ENCODE measurements at places on chromosomes 11 and 22. TPM values are rescaled to one million over a fixed set of nuclear protein-coding genes. Genes with fewer than 3 reads are reported as not detected.

DNA sequence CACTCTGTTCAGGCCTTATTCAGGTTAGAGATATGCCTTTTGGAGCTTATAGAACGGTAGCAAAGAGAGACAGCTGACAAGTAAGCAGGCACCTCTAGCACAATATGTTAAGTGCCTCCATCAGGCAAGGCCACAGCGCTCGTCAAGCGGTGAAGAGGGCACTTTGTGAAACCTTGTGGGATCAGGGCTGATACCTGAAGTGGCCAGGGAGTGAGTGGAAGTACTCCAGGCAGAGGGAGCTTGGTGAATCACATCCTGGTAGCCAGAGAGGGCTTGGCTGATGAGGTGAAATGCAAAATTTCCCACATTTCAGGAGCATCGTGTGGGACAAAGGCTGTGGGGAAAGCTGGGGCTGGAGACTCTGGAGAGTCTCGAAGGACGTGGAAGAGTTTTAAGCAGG, 87.4 kb downstream of the PKNOX2 start:
- H3K27ac ChIP-seq, result no peak overlapping the region
- H3K4me3 ChIP-seq, result no peak overlapping the region
- no peaks in the 10 kb centered on the region for H3K4me1 ChIP-seq
- peaks cover 6% of the 10 kb centered on the region for H3K27me3 ChIP-seq
- H3K36me3 ChIP-seq, result no peaks in the 10 kb centered on the region
- DNase-seq, result no peak

Gene NAALAD2
- total RNA-seq, result not detected

DNA sequence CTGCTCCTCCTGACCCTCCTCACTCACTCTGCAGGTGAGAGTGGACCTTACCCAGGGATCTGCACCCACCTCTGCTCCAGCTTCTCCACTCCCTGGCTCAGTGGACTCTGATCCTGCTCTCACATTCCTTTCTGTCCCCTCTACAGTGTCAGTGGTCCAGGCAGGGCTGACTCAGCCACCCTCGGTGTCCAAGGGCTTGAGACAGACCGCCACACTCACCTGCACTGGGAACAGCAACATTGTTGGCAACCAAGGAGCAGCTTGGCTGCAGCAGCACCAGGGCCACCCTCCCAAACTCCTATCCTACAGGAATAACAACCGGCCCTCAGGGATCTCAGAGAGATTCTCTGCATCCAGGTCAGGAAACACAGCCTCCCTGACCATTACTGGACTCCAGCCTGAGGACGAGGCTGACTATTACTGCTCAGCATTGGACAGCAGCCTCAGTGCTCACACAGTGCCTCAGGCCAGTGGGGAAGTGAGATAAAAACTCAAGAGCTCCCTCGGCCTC, 29.7 kb upstream of the VPREB1 start:
- H3K27me3 ChIP-seq, result no peaks in the 10 kb centered on the region
- DNase-seq, result no peak
- no peaks in the 10 kb centered on the region for H3K36me3 ChIP-seq
- H3K4me3 ChIP-seq, result no peak overlapping the region
- peaks cover 27% of the 10 kb centered on the region for H3K4me1 ChIP-seq

DNA sequence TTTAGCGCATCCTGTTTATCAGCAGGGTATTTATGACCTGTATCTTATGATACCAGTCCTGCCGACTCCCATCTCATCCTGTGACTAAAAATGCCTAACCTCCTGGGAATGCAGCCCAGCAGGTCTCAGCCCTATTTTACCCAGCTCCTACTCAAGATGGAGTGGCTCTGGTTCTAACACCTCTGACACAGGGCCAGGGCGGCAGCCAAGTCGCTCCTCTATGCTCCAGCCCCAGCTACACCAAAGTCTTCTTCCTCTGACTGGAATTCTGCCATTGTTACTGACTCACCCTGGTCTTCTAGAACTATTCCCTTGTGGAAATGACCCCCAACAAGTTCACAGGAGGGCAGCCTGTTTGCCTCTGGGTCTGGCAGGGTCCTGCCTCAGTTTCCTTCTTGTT, 7.9 kb upstream of the C1QTNF6 start:
- H3K27me3 ChIP-seq, result no peaks in the 10 kb centered on the region
- DNase-seq, result no peak
- H3K4me1 ChIP-seq, result peaks cover 55% of the 10 kb centered on the region
- peak overlapping the region; percentile 16 for H3K27ac ChIP-seq
- no peak overlapping the region for H3K4me3 ChIP-seq

GRCh38 chr22:23691748-23692423, 1.1 kb downstream of the RGL4 start:
- DNase-seq, result no peak
- H3K4me1 ChIP-seq, result peaks cover 22% of the 10 kb centered on the region
- H3K27ac ChIP-seq, result no peak overlapping the region
- H3K36me3 ChIP-seq, result peaks cover 15% of the 10 kb centered on the region
- H3K27me3 ChIP-seq, result no peaks in the 10 kb centered on the region

Gene CCDC88B
- 74.5 TPM for total RNA-seq

Gene LMNTD2
- total RNA-seq, result 3.9 TPM

- no peaks in the 10 kb centered on the region for H3K27me3 ChIP-seq
- no peak overlapping the region for H3K27ac ChIP-seq
- H3K36me3 ChIP-seq, result peaks cover 45% of the 10 kb centered on the region
- no peak for DNase-seq
- H3K4me1 ChIP-seq, result peaks cover 2% of the 10 kb centered on the region
Observed at GRCh38 chr11:65623177-65623576, 7.6 kb downstream of the PCNX3 start.

Gene RAB39A
- total RNA-seq, result 0.29 TPM

DNA sequence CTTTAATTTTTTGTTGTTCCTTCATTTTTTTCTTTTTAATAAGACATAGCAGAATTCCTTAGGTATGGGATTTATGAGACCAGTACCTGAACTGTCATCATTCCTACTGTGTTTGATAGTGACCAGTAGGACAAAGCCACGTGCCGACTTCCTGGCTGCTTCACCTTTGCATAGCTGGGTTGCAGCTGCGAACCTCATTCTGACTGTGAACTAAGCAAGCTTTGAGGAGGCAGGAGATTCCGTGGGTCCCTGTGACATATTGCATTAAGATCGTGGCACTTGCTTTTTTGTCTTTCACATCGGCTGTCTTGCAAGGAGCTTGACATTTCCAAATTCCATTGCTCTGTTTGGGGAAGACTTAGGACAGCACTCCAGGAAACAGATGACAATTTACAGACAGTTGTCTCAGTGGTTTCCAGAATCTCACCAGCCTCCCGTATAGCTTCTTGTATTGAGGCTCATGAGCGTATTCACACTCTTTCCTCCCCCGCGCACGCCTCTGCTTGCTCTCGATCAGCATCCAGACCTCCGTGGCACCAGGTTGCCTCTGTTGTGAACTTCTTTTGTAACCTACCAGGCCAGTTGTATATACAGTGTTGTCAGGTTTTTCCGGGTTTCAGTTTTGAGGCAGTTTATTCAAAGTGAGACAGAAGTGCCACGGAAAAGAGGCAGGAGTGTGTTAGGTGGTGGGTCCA, 101.7 kb downstream of the CWC15 start:
- no peak overlapping the region for H3K27ac ChIP-seq
- no peaks in the 10 kb centered on the region for H3K36me3 ChIP-seq
- no peak for DNase-seq
- H3K4me1 ChIP-seq, result peaks cover 6% of the 10 kb centered on the region

DNA sequence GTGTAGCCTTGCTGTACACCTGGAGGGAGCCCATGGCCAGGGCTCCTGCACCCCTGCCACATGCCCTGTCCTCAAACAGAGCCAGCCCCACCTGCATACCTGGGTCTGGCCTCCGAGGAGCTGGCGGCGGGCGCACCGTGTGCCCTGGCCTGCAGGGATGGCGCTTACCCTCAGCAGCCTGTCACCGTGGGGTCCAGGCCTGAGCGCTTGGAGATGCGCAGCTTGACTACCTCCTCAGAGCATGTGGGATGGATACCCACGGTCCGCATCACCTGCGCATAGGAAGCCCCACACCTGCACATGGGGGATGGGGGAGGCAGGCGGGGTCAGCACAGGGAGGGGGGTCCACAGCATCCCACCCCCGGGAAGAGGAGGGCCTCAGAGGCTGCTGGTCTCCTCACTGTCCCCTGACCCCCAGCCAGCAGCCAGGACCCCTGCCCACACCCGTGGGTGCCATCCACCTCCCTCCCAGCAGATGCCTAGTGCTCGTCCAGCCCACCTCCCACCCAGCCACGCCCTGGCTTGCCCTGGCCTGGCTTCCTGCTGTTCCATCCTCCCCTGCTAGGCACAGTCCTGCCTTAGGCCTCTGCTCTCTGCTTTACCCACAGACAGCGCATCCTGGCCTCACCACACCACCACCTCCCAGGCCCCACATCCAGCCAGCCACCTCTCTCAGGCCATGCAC, 22.4 kb upstream of the GNB1L start:
- no peaks in the 10 kb centered on the region for H3K27me3 ChIP-seq
- H3K36me3 ChIP-seq, result no peaks in the 10 kb centered on the region
- no peak for DNase-seq

Gene KCNQ1OT1
- 0.19 TPM for total RNA-seq

DNA sequence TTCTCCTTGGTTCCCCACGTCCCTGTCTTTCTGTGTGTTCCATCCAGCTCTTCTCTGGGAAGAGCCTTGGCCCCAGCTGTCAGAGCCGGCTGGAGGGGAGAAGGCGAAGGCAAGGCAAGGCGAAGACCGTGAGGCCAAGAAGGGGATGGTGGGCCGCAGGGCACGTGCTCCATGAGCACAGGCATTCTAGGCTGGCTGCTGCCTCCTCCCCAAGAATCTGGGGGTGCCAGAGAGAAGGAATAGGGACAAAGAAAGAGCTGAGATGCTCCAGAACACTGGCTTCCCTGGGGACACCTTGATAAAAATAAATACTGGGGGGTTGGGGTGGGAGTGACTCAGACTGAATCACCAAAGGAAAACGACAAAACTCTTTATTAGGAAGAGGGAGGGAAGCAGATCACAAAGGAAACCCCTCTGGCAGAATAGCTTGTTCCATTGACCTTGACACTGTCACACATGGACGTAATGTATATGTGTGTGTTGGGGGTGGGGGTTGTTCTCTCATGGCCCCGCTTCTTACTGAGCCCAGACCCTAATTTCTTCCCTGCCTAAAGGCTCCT, 52.5 kb downstream of the NECTIN1 start:
- peaks cover 7% of the 10 kb centered on the region for H3K4me1 ChIP-seq
- H3K36me3 ChIP-seq, result no peaks in the 10 kb centered on the region

Gene SLC7A4
- total RNA-seq, result not detected

DNA sequence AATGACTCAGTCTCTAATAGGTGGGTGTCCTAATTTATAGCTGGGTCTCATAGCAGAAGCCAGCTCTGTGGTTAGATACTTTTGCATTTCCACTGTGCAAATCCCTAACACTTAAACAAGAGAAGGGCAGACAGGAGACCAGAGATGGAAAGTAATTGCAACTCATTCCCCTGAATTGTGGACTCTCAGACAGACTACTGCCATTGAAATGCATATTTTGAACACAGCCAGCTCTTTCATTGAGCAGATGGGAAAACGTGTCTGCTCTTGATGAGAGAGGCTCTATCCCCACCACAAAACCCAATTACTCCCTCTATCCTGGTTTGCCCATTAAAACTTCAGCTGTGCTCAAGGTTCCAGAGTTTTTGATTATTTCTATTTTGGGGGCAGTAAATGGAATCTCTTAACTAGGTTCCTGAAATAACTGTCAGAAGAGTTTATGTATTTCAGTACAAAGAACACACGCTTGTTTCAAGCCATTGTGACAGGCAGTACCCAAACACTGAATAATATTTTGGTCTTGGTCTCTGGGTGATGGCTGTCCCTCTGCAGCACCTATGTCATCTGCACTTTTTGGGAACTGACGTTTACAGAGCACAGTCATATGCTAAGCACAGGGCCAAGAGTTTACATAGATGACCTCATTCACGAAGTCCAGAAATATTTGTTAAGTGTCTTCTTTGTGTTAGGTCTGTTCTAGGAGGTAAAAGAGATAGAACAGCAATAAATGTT, 41.7 kb downstream of the FAM227A start:
- H3K4me3 ChIP-seq, result no peak overlapping the region
- no peak overlapping the region for H3K27ac ChIP-seq
- DNase-seq, result no peak
- peaks cover 2% of the 10 kb centered on the region for H3K4me1 ChIP-seq
- peaks cover 14% of the 10 kb centered on the region for H3K27me3 ChIP-seq

Gene TRIM34
- 9.6 TPM for total RNA-seq

Gene TMPRSS13
- 2.6 TPM for total RNA-seq

Gene CCDC116
- total RNA-seq, result 0.31 TPM

DNA sequence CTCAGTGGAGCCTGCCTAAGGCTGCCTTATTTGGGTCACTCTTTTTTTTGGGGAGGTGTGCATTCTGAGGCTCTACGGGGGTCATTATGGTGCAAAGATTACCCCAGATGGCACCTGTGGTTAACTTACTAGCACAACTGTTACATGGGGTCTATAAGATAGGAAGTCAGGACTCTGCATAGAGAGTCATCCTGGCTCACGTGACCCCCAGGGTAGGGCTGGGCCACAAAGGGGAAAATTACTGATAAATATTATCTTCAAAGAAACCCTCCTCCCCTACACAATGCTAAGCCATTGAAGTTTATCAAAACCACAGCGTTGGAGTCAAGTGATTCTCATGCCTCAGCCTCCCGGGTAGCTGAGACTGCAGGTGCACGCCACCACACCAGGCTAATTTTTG, 397.1 kb downstream of the MN1 start:
- no peak overlapping the region for H3K27ac ChIP-seq
- no peaks in the 10 kb centered on the region for H3K4me1 ChIP-seq
- H3K27me3 ChIP-seq, result peaks cover 8% of the 10 kb centered on the region
- H3K36me3 ChIP-seq, result no peaks in the 10 kb centered on the region

Gene DAGLA
- 0.15 TPM for total RNA-seq

GRCh38 chr11:70065318-70066135, 12.6 kb upstream of the ANO1 start:
- DNase-seq, result no peak
- H3K27me3 ChIP-seq, result peaks cover 31% of the 10 kb centered on the region
- H3K36me3 ChIP-seq, result no peaks in the 10 kb centered on the region
- no peaks in the 10 kb centered on the region for H3K4me1 ChIP-seq

GRCh38 chr11:40825201-40825834, 634.1 kb downstream of the LRRC4C start:
- no peaks in the 10 kb centered on the region for H3K4me1 ChIP-seq
- no peak overlapping the region for H3K4me3 ChIP-seq
- no peak for DNase-seq

Gene C11orf97
- total RNA-seq, result not detected

Gene C1QTNF5
- total RNA-seq, result not detected

All from activated CD4-positive, alpha-beta memory T cell treated with anti-CD3 and anti-CD28 coated beads for 36 hours (primary cell).